ENCODE measurements at places on chromosomes 2 and 18.

DNA sequence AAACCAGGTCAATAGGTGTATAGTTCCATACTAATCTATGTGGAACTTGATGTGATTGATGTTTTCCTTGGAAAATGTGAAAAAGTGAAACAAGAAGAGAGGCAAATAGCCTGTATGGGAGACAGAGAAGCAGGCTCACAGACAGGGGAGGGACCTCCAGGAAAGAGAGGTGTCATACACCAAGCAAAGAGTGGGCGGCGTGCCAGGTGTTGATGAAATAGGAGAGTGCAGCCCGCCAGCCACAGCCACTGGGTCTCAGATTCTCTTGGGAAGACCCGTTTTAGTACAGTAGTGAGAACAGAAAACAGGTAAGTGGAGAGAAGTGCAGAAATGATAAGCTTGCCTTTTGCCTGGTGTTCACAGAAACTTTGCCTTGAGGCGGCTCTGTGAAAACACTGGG is 301.9 kb downstream of the ZNF407 start:
- no peak for DNase-seq

- DNase-seq = no peak
These were observed 26.1 kb upstream of the SETBP1 start for GRCh38 chr18:44654573-44654972.

DNA sequence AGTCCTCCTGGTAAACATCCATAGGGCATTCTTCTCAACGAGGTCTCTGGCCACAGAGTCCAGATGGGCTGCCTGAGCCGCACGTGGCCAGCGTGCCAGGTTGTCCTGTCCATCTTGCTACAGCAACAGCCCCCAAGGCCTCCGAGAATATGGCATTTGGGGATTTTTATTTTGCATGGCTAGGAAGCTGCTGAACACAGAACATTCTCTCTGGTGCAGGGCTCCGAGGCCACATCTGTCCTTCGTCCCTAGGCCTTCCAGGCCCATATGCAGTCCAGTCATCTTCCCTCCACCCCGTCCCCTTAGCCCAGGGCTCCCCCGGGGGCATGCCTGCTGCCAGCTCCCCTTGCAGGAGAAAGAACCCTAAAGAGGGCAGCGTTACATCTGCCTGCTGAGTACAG is 2.3 kb downstream of the HDAC4 start:
- DNase-seq = no peak

DNA sequence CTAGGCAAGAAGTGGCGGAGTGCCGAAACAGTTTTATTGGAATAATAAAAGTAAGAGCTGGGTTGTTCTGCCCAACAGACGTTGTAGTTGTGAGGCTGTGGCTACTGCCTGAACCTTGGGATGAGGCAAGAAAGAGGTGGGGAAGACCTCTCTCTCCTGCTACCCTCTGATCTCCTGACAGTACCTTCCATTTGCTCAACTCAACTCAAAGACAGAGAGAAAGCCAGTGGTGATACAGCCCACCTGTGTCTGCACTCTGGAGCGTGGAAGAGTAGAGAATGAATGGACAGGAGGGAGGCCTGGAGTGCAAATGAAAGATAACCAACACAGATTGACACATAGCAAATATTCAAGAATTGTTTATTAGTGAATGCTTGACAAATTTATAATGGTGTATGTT is 590.3 kb downstream of the NYAP2 start:
- no peak for DNase-seq

DNA sequence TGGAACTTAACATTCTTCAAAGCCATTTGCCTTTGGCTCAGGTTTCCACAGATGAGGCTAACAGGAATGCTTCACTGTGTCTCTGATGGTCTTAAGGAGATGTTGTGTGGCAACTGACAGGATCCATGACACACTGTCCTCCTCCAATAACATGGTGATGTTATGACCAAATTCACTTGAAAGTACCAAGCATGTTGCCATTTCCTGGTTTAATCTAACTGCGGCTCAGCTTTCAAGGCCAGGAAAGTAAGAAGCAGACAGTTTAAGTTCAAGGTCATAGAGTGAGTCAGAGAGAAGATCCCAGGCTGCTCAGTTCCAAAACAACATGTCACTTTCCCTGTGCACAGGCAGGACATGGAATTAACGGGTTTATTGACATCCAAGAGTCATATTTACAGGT is 513.6 kb downstream of the STK39 start:
- no peak for DNase-seq

- DNase-seq = no peak
These were observed 24.4 kb downstream of the SAP130 start for GRCh38 chr2:128003463-128003862.

- no peak for DNase-seq
These were observed 104.8 kb upstream of the FN1 start for GRCh38 chr2:215540658-215541057.

GRCh38 chr2:226904592-226904991 is 68.7 kb downstream of the RHBDD1 start:
- DNase-seq = no peak
